Stimulated activated CD8-positive, alpha-beta memory T cell treated with anti-CD3 and anti-CD28 coated beads, Interleukin-12 subunit alpha, Interleukin-12 subunit beta, amount 100 ng/mL, for 1 hour (primary cell): ENCODE measurements at places on chromosomes 11 and 22.

GRCh38 chr11:12110714-12111548, 541 bp downstream of the MICAL2 start:
- no peak for DNase-seq

- no peak for DNase-seq
These were observed 2.4 kb upstream of the DENND6B start for GRCh38 chr22:50329236-50329635.

DNA sequence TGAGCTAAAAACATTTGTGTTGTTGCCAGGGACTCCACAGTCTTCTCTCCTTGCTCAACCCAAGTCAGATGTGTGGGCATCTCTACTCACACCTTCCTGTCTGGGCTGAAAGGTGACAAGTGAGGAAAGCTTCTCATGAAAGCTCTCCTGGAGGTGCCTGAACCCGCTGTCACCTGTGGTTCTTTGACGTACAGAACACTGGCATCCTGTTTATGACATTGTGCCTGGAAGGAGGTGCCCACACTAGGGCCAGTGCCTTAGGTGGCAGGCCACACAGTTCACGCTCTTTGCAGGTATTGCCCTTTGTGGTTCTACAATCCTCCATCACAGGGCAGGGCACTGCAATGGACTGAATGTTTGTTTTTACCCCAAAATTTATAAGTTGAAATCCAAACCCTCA, 108.5 kb downstream of the CD44 start:
- peak; percentile 37 for DNase-seq

DNA sequence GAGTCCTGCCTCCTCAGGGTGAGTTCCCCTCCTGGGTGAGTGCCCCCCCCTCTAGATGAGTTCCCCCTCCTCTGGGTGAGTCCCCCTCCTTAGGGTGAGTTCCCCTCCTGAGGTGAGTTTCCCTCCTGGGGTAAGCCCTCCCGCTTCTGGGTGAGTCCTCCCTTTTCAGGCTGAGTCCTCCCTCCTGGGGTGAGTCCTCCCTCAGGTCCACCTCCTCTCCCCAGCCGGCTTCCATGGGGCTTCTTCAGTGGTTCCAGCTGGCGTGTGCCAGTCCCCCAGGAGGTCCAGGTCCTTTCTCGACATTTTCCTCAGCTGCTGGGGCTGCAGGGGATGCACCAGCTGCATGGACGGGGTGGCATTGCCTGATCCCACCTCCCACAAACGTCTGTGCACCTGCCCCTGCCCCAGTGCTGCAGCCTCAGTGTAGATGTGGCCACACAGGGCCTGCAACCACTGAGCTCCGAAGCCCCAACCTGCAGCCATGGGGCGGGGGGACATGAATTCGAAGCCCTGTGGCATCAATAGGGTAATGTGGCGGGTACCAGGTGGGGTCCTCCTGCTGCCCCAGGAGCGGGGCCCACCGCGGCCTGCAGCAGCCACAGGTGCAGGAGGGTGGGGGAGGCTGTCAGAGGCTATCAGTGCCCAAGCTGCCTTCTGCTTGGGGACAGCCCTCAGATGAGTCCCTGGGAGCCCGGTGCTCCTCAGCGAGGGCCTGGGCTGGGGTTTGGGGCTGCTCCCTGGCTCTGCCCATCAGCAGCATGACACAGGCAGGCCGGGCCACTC, 101.3 kb upstream of the FGF3 start:
- no peak for DNase-seq

DNA sequence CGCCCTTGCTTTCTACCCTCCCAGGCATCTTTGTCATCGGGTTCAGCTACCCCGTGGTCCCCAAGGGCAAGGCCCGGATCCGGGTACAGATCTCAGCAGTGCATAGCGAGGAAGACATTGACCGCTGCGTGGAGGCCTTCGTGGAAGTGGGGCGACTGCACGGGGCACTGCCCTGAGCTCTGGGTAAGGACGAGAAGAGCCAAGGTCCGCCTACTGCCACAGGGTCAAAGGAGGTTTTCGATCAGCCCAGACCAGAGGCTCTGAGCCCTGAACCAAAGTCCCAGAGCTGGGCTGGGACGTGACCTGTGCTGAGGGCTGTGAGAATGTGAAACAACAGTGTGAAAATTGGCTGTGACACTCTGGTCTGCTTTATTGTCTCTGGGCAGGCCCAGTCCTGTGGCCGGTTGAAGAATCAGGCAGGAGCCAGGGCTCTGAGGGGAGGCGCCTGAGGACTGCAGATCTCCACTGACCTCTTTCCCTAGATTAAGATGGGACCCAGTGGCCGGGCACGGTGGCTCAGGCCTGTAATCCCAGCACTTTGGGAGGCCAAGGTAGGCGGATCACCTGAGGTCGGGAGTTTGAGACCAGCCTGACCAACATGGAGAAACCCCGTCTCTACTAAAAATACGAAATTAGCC, 6.5 kb upstream of the GALR3 start:
- DNase-seq, result no peak

GRCh38 chr11:76510060-76511047, 65.5 kb downstream of the EMSY start:
- DNase-seq, result no peak

DNA sequence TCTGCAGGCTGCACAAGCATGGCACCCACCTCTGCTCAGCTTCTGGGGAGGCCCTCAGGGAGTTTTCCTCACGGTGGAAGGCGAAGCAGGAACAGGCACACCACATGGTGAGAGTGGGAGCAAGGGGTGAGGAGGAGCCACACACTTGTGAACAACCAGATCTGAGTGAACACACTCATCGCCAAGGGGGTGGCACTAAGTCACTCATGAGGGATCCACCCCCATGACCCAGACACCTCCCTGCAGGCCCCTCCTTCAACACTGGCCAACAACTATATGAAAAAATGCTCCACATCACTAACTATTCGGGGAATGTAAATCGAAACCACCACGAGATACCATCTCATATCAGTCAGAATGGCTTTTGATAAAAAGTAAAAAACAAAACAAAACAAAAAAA, 722 bp upstream of the KRTAP5-2 start:
- DNase-seq, result no peak

GRCh38 chr11:119605137-119605665, 123.8 kb downstream of the NECTIN1 start:
- no peak for DNase-seq

- no peak for DNase-seq
These were observed 197.6 kb upstream of the CCDC90B start for GRCh38 chr11:83483808-83484207.

DNA sequence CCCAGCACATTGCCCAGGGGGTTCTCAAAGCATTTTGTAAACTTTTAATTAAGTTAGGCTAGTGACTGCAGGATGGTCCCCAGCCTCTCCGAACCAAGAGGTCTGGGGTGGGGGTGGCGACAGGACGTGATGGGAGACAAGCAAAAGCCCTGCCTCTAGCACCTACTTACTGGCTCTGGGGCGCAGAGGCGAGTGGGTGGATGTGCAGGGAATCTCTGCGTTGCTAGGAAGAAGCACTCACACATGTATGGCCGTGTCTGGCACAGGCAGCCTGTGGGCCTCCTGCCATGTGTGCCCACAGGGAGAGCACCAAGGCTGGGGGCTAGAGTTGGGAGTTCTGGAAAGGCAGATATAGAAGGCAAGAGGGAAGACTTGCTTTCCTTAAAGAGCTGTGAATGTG, 6.3 kb downstream of the OPCML start:
- no peak for DNase-seq

- no peak for DNase-seq
These were observed 8.9 kb upstream of the UCP2 start for GRCh38 chr11:73991471-73992006.

- no peak for DNase-seq
These were observed 11.8 kb downstream of the ANO9 start for GRCh38 chr11:429931-430456.

DNA sequence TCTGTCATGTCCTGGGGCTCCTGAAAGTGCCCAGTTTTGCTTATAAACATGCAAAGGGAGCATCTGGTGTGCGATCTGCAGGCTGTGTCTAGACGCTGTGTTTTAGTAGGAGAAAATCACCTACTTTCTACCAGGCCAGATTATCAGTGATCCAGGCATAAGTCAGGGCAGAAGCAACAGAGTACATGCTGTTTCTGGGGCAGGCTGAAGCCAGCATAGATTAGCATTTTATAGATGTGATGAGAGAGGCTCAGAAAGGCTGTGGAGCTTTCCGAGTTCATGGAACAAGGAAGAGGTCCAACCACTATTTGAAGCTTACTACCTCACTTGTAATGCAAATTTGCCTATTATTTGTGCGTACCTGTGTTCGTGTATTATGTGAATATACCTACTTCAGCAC, 1208.4 kb upstream of the TENM4 start:
- no peak for DNase-seq

GRCh38 chr11:123525097-123525496, 95.0 kb downstream of the GRAMD1B start:
- DNase-seq, result no peak

DNA sequence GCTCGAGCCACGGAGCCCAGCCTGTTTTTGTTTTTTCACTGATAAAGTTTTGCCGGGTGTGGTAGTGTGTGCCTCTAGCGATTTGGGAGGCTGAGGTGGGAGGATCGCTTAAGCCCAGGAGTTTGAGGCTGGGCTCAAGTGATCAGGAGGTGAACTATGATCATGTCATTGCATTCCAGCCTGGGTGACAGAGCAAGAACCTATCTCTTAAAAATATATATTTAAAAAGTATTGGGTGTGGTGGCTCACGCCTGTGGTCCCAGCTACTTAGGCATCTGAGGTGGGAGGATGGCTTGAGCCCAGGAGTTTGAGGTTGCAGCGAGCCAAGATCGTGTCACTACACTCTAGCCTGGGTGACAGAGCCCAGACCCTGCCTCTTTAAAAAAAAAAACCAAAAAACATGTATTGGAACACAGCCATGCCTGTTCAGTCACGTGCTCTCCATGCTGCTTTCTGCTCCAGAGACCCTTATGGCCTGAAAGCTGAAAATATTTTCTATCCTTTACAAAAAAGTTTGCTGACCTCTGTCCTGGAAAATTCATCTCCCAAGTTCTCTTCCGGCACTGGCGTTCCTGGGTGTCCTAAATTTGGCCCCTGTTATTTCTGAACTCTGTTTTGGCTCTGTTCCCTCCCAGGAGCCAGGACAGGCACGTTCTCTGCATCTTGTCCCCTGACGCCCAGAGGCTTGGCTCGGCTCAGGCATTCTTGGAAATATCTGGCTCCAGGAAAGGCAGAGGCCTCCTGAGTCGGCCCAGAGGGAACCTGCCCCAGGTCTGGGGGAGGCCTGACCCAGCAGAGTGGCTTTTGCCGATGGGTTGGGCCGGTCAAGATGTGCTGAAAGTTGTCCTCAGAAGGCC, 61.3 kb upstream of the PPP6R3 start:
- no peak for DNase-seq

GRCh38 chr11:37774441-37774840, 1176.4 kb upstream of the RAG2 start:
- DNase-seq, result no peak

GRCh38 chr11:559712-560304, 730 bp downstream of the LMNTD2 start:
- no peak for DNase-seq

DNA sequence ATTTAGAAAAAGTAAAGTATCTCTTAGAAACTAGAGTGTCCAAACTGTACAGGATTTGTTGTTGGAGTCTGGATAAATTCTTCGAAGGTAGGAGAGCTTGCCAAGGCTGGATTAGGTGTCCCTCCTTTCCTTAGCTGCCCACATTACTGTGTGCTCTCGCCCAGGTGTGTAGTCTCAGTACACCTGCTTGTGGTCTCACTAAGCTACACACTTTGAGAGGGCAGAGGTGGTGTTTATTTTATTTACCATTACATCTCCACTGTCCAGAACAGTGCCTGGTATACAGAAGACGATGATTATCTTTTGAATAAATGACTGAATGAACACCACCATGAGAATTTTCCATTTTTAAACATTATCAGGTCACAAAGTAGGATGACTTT, 36.5 kb downstream of the VSIG10L2 start:
- no peak for DNase-seq

GRCh38 chr11:91264481-91264880, 960.1 kb upstream of the FAT3 start:
- no peak for DNase-seq

- DNase-seq, result no peak
These were observed 31.9 kb upstream of the PSMA1 start for GRCh38 chr11:14552089-14552488.

GRCh38 chr11:1531449-1532013, 40.5 kb downstream of the DUSP8 start:
- DNase-seq, result no peak

DNA sequence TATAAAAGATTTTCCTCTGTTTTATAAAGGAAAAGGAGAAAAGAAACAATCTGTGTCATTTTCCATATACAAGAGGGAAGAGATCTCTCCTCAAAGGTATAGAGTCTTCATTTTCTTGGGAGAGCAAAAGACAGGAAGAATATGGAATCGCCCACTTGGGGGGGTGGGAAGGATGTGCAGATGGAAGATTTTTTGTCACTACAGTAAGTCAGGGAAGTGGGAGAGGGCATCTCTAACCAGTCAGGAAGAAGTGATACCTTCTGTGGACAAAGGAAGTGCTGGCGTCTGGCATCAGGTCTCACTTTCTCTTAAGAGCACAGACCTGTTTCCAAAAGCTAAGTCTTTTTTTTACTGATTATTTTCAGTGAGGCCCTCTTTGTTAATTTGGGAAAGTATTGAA, 1.4 kb downstream of the PRR14L start:
- no peak for DNase-seq

DNA sequence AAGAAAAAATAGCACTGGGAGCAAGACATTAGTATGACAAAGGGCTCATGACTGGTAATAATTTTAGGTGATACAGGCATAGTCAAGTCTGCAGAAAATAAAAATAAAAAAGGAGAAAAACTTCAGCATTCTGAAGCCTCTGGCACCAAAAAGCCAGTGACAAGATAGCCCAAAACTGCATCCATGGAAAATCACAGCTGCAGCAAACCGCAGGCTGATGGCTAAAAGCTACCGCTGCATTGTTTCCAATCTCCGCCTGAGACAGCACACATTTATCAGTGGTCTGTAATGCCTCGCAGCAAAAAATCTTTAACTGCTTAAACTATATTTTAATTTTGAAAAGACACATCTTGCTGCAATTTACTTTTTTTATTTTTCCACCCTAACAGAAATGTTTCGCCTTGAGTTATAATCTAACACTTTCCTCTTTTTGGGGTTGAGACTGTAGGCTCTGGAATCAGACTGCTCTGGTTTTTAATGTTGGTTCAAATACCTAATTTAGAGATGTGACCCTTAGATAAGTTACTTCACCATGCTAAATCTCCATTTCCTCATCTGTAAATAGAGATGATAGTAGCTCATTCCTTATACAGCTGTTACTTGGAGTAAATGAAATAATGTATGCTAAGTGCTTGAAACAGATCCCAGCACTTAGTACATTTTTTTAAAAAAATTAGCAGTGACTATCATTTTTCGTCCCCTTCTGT, 42.0 kb upstream of the FIBIN start:
- no peak for DNase-seq

DNA sequence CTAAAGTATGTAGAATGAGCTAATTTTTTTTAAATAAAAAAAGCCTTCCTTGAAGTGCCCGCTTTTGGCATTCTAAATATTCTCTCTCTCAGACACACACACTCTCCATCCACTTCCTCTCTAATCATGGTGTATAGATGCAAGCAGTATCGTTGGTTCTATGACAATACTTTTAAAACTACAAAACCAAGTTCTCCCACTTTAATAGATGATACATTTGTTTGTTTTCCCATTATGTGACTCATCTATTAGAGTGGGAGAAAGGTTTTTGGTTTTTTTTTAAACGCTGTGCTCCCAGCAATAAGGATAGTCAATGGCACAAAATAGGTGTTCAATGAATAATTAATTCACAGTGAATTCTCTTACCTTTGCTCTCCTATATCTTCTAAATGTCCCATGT, 44.6 kb downstream of the FZD4 start:
- no peak for DNase-seq

GRCh38 chr22:32887324-32887980, 85.9 kb downstream of the TIMP3 start:
- DNase-seq, result no peak

- DNase-seq, result no peak
These were observed 73.2 kb downstream of the CCDC81 start for GRCh38 chr11:86447763-86448480.
